ENCODE measurements at places on chromosomes 3 and 15.

DNA sequence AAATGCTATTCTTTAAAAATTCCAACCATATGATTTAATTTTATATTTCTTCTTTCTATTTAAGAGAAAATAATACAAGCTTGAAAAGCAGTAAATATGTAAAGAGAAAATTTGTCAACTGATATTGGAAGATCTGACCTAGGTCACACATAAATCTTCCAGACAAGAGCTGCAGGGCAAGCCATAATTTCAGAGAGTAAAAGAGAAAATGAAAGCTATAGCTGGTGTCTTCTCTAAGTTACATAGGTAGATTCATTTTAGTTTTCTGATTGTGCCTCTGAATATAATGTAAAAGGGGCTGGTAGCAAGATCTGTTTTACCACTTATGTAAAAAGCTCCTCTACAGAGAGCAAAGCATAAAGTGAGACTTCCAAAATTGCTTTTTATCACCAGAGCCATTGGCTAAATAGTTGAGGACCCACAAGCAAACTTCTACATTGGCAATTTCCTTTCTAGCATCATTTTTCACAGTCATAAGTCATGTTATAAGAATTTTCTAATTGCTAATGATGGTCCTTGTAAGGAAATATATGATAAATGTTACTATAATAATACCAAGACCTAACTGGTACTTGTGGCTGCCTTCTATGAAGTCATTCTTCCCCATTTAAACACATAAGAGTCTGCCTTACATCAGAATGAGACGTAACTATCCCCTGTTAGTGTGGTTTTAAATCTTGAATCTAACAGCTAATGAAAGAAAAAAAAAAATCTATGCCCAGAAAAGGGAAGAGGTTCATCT lies 80.8 kb upstream of the SKOR1 start:
- no peak for DNase-seq

GRCh38 chr3:8278448-8278847 lies 223.2 kb upstream of the LMCD1 start:
- no peak for DNase-seq

DNA sequence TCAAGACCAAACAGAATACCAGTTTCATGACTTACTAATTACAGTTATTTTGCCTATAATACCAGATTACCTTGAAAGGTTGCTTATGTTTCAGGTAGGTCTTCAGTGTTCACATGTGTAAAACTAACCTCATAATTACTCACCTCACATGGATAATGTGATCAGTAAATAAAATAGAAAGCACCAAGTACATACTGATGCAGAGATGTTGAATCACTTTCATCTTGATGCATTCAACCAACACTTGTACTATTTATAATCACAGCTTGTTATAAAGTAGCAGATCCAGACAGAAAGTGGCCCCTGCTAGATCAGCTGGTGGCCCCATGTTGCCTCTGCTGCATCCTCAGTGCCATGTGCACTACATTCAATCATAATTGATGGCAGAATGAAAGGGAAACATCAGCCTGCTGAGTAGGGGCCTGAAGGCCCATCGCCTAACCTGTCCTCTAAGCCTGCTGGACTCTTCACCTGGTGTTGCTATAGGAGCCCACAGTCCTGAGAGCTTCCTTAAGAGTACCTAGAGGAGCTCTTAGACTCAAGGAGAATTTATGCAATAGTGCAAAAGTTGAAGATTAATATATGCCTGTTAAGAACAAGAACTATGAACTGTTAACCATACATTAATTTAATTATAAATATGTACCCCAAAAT lies 154.3 kb downstream of the PLCL2 start:
- DNase-seq, result no peak

- DNase-seq, result no peak
Measured at GRCh38 chr3:49025793-49026520, 3.2 kb downstream of the IMPDH2 start.
